ENCODE measurements at places on chromosomes 11 and 22.

DNA sequence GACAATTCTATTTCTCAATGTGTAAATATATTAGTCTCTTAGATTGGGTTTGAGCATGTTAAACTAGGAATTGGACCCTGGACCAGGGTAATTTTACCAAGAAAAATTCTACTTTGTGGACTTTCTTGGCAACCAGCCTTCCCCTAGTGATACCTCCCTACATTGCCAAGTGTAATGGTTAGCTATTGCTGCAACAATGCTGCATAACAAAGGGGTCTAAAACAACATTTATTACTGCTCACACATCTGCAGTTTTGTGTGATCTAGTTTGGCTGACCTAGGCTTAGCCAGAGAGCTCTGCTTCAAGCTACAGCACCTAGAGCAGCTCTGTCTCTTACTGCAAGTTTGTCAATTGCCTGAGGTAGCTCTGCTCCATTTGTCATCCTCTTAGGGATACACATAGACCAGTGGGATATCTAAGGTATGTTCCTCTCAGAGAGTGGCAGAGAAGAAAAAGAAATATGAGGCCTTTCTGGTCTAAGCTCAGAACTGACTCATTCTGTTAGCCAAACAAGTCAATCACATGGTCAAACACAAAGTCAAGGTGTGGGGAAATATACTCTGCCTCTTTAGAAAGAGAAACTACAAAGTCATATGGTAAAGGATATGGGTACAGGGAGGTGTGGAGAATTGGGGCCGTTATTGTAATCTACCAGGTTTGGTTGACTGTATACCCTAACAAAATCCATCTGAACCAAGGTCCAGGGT lies 2.0 kb upstream of the LAYN start:
- DNase-seq: no peak

- peak; percentile 22 for DNase-seq
Observed at GRCh38 chr11:11620921-11621572, 758 bp downstream of the GALNT18 start.

DNA sequence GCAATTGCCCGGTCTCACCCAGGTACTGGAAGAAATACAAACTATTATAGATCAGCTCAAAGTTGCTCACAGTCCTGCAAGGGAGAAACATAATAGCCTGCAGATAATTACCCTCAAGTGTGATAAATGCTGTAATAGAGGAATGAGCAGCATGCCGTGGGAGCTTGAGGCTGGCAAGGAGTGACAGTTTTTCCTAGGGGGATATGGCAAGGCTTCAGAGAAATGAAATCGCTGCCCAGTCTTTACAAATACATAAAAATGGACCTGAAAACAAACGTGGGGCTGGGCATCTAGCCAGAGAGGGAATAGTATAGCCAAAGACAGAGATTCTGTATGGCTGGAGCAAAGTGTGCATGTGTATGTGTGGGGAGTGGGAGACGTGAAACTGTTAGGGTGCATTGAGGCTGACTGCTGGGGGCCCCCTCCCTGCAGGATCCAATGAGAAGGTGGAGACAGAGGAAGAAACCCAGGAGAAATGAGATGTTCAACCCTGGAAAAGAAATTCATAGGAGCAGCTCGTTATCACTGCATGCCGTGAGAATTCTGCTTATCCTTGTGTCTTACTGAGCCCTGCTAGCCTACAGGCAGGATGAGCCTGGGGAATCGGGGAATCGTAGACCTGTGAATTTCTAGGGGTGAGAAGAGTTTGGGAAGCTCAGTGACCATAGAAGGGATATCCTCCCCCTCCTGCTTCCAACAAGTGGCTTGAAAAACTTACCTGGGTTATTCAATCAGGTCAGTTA lies 167.0 kb downstream of the LDLRAD3 start:
- DNase-seq: no peak

- no peak for DNase-seq
Observed at GRCh38 chr11:3955299-3955665, 99.8 kb downstream of the STIM1 start.

DNA sequence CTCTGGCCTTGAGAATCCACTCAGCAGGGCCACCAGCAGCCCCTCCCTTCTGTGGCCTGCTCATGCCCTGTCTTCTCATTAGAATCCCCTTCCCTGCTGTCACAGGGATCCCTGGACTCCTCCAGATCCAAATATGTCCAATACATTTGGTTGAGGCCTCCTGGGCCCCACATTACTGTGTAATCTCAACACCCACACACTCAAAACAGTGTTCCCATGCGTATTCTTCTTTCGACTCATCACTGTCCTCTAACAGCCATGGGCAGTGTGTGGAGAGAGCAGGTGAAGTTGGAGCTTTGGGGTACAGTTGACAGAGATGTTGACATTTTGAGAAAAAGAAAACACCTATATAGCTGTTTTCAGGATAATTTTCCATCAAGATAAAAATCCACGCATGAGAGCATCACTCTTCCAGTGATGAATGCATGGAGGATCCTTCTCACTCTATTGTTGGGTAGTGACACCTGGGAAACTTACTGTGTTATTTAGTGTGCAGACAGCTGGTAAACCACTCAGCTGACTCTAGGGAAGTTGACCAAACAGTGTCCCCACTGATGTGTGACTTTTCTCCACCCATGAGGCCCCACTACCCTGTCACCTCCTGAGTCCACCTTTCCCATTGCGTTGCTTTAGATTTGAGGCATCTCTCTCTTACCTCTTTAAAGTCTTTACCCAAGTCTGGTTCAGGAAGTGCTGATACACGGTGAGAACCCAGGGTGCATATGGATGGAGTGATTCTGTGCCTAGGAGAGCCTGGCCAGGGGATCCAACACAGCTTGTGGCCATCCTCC lies 28.7 kb upstream of the VPREB1 start:
- no peak for DNase-seq

DNA sequence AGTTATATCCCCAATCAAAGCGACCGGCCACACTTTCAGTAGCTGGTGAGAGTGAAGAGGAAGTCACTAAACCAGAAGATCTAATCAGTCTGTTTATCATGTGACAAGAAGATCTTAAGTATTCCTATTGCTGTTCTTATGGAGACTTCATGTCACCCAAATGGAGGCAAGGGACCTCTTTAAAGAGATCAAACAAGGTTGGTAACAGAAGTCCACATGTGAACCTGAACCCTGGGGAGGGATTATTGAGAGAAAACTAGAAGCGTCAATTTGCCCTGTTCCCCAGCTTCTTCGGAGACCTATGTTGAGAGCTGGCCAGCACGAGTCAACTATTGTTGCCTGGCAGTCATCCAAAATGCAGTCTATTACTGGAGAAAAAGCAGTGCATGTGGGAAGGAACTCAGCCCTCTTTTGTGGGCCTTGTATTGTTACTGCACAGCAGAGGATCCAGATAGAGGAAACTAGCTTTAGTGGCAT lies 76.9 kb upstream of the CTSC start:
- no peak for DNase-seq

GRCh38 chr22:32760396-32760795 lies 41.1 kb upstream of the TIMP3 start:
- DNase-seq: no peak

- DNase-seq: no peak
Observed at GRCh38 chr22:35053060-35053835, 12.7 kb upstream of the ISX start.

GRCh38 chr11:59528711-59529110 lies 17.4 kb downstream of the OR4D9 start:
- DNase-seq: no peak

DNA sequence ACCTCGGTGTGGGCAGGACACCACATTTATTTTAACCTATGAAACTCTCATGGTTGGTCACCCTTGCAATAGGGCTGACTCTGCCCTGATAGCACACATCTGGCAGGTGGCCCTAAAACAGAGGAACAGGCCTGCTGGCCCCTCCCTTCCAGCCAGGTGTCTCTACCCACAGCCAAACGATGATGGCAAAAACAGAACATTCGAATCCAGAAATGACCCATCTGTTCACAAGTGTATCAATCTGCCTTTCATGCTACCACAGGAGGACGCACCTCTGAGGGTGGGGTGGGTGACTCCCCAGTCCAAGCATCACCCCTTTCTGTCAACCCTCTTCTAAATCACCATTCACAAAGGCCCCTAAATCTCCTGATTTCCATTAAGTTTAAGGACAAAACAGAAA lies 118.1 kb downstream of the ETS1 start:
- no peak for DNase-seq

GRCh38 chr11:96337541-96338431 lies 5.2 kb downstream of the MAML2 start:
- peak; percentile 43 for DNase-seq

DNA sequence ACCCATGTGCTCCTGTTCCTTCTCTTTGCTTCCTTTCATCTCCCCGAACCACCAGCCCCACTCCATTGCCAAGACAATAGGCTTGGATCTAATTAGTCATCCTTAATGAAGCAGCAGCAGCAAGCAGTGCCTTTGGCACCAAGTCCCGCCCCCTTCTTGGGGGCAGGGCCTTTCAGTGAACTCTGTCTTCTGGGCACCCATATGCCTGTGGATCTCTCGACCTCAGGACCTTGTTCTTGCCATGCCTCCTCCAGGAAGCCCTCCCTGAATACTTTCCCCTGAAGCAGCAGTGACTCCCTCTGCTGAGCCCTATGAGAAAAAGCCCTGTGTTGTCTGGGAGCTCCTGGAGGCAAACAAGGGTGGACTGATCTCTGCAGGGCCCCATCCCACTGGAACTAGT lies 32.1 kb downstream of the ARHGEF17 start:
- no peak for DNase-seq

- no peak for DNase-seq
Observed at GRCh38 chr22:27489178-27489675, 312.3 kb downstream of the MN1 start.

DNA sequence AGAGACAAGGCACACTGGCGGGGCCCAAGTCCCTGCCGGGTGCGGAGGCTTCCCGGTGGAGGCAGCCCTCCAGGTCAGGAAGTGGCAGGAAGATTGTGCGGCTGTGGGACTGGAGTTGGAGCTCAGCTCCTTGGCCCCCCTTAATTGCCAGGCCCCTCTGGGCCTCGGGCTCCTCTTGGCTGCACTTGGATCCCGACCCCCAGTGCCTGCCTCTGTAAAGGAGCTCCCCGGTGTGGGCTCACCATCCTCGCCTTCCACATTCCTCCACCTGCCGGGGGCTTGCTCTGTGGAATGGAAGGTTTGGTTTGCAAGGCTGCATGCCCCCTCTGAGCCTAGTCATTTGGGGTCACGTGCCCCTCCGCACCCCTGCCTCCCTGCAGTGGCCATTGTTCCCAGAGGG lies 38.1 kb upstream of the COMT start:
- DNase-seq: no peak

DNA sequence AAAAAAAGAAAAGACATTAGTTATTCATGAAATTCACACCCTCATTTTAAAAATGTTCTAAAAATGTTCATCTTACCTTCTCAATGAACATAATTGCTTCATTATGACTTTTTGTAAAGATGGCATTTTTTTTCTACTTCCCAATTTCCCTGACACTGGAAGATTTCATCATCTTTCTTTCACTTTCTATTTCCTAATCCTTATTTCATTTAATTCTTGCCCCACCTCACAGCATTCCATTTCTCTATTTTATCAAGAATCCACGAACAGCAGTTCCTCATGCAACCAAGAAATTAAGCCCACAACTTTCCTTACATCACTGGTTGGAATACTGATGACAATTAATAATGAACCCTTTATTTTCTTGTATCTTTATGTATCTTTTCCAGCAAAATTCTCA lies 1.9 kb downstream of the PATL1 start:
- no peak for DNase-seq

Measured in stimulated activated CD4-positive, alpha-beta T cell treated with anti-CD3 and anti-CD28 coated beads, Interleukin-12 subunit alpha, Interleukin-12 subunit beta, amount 100 ng/mL, for 24 hours (primary cell).